ENCODE measurements at places on chromosomes 2 and 18.

- DNase-seq = no peak
Measured at GRCh38 chr2:71938108-71938507, 209.6 kb downstream of the CYP26B1 start.

- no peak for DNase-seq
Measured at GRCh38 chr2:16284941-16285625, 344.7 kb downstream of the MYCN start.

DNA sequence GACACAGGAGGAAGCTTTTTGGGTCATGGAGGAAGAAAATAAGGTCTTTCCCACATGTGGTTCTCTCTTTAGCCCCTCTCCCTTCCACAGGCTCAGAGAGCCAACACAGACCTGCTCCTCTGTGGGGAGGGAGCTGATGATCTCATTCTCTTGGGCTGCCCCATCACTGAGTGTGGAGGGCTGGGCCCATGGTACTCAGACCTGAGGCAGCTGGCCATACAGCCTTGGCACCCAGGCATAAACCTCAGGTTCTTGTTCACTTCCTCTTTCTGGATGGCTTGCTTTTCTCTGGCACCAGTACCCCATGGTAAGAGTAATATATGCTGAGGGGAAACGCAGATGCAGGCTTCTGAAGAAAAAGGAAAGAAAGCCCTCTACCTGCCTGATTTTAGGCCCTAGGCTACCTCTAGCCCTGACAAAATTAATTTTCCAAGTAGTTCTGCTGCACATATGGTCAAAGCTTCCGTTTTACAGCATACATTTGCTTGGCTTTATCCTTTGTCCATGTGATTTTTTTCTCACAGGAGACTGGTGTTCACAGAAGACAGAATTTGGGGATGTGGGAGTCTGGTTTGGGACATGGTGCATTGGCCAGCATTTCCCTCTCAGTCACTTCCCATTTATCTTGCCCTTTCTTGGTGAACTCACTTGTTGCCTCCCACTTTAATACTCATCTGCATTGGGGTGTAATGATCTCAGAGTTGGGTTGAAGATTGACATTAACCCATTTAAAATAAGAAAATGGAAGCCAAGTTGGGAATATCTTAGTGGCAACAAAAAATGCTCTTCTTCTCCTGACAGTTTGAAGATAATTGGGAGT is 11.1 kb downstream of the DHRS9 start:
- no peak for DNase-seq

GRCh38 chr2:143823296-143823695 is 694.1 kb downstream of the ARHGAP15 start:
- no peak for DNase-seq

GRCh38 chr18:10558243-10558966 is 32.6 kb downstream of the NAPG start:
- DNase-seq = no peak

GRCh38 chr2:241066893-241067341 is 35.2 kb downstream of the MTERF4 start:
- no peak for DNase-seq

- DNase-seq = no peak
Measured at GRCh38 chr2:227765788-227766372, 20.2 kb downstream of the SCYGR8 start.

DNA sequence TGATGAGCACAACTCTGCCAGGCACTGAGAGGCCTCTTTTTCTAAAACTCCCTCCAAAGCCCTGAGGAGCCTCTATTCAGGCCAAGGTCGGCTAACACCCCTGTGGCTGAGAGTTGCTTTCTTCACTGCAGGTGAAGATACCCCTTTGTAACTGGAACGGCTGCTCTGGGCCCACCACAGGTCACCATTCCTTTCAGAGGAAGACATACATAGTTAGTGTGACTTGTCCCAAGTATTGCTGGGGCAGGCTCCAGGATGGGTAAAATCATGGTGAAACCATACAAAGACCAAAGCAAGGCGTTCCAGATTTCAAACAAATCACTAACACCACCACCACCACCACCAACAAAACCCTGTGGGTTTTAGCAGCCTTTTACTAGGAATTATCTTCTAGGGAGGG is 36.8 kb downstream of the CHST10 start:
- DNase-seq = no peak

GRCh38 chr18:35267809-35268208 is 22.2 kb downstream of the ZSCAN30 start:
- no peak for DNase-seq

- DNase-seq = no peak
Measured at GRCh38 chr2:125874564-125874963, 781.4 kb upstream of the GYPC start.

GRCh38 chr2:67848551-67849285 is 214.1 kb downstream of the C1D start:
- peak; percentile 38 for DNase-seq

DNA sequence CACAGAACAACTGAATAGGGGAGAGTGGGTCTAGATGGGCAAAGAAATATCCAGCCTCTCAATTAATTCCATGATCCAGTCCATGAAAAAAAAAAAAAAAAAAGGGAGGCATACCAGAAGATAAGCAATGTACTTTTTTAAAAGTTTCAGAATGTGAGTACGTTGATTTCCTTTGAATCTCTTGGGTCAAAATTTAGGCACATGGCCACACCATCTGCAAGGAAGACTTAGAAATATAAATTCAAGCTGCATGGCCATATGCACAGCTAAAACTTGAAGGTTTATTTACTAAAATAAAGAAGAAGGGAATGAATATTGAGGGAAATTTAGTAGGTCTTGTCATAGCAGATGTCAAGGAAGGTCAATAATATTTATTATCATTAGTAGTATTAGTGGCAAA is 286.5 kb upstream of the CDH7 start:
- DNase-seq = no peak

GRCh38 chr2:182827182-182827879 is 39.1 kb downstream of the FRZB start:
- no peak for DNase-seq

DNA sequence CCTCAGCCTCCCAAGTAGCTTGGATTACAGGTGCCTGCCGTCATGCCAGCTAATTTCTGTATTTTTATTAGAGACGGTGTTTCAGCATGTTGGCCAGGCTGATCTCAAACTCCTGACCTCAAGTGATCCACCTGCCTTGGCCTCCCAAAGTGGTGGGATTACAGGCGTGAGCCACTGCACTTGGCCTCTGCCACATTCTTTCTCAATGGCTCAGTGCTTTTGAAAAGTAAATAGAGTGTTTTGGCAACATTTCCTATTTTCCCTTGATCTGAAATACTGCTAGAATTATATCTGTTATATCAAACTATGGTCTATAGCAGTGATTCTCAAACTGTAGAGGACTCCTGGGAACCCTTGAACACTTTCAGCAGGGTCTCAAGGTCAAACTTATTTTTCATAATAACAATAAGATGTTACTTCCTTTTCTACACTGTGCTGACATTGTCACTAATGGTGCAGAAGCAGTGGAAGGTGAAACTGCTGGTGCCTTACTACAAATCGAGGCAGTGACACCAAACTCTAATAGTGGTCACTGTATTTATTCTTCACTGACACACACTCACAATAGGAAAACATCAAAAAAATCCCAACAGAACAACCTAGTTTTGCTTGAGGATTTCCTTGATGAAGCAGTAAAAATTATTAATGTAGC is 10.6 kb downstream of the DAW1 start:
- no peak for DNase-seq

DNA sequence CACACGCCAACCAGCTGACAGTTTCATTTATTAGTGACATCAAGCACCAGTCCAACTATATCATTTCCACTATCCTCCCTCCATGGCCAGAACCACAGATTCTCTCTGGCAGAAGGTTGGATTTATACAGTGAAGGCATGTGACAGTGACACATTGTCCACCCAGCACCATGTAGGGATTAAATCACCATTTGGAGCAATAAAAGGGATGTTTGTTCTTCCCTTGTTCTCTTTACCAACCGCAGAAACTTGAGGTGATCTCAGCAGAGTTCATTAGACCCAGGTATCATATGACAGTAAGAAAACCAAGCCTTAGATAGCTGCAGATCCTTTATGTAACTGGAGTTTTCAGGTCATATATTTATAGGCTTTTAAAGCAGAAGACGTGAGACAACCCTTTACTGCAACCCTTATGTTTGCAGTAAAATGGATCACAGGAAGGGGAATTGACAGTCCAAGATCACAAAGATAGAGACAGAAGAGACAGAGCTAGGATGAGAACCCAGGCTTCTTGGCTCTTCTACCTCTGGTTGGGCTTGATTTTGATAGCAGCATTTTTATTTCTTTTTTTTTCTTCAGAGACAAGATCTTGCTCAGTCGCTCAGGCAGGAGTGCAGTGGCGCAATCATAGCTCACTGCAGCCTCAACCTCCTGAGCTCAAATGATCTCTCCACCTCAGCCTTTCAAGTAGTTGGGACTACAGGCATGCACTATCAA is 80.1 kb downstream of the XDH start:
- peak; percentile 9 for DNase-seq

DNA sequence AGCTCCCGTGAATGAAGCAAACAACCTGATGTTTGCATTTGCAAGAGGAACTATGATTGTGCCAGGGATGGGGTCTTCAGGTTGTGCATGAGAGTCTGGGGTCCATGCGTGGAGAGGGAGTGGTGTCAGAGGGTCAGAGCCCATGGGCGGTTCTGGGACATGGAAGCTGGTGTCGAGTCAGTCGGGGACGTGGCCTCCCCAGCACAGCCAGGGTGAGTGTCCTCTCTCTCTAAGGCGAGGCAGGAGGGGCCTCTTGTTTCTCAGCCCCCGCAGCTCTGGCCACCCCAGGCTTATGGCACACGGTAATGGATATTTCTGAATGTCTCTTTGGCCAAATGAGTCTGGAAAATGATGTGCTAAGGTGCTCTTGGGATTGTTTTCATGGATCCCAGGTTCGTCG is 118.6 kb downstream of the RTP5 start:
- no peak for DNase-seq

- DNase-seq = no peak
Measured at GRCh38 chr2:68755071-68755470, 20.5 kb downstream of the ARHGAP25 start.

DNA sequence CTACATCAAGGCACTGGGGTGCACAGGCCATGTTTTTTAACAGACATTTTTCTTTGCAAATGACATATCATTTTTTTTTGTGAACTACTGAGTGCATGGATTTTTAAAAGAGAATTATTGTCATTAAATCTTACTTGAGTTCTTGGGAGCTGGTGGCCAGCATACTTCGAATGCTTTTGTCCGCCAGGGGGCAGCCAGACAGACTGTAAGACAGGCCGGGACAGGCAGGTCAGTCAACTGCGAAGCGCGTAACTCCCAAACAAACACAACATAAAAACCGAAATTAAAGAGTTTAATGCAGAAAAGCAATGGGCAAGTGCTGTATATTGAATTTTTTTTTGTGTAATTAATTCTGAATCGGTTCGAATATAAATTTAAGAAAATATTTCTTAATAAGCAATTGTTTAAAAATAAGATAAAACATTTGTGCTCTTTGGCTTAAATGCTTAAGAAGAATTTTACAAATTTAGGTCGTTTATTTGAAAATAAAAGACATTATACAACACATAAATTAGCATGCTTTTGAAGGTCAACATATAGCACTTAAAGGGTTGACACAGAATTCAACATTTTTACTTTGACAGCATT is 142.2 kb upstream of the PXDN start:
- DNase-seq = peak; percentile 68

- DNase-seq = no peak
Measured at GRCh38 chr18:5874336-5874735, 21.0 kb downstream of the TMEM200C start.

DNA sequence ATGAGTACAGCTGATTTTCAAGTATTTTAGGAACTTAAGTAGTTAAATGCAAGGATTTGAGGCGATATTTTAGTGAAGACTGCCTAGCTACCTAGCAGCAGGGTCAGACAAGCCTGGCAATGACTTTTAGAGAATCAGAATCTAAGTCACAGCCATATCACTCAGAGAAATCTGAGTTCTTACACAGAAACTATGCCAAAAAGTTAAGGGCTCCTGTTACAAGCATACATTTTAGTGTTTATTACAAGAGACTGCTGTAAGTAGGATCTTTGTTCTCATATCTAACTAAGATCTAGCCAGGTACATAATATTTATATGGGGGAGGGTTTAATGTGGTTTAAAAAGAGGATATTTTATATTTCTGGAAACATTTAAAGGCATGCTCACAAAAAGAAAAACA is 37.5 kb downstream of the MAP4K3 start:
- DNase-seq = no peak

- DNase-seq = no peak
Measured at GRCh38 chr18:34794348-34794747, 84.2 kb downstream of the DTNA start.

- no peak for DNase-seq
Measured at GRCh38 chr2:86498468-86499260, 57.5 kb downstream of the KDM3A start.

- no peak for DNase-seq
Measured at GRCh38 chr2:172945510-172945850, 130.2 kb upstream of the MAP3K20 start.

- no peak for DNase-seq
Measured at GRCh38 chr2:215439980-215440512, 4.2 kb upstream of the FN1 start.

- no peak for DNase-seq
Measured at GRCh38 chr2:178263159-178263860, 69.0 kb downstream of the OSBPL6 start.

- no peak for DNase-seq
Measured at GRCh38 chr2:124369181-124369580, 344.1 kb downstream of the CNTNAP5 start.

- DNase-seq = no peak
Measured at GRCh38 chr2:113214141-113214540, 40.4 kb downstream of the PSD4 start.

DNA sequence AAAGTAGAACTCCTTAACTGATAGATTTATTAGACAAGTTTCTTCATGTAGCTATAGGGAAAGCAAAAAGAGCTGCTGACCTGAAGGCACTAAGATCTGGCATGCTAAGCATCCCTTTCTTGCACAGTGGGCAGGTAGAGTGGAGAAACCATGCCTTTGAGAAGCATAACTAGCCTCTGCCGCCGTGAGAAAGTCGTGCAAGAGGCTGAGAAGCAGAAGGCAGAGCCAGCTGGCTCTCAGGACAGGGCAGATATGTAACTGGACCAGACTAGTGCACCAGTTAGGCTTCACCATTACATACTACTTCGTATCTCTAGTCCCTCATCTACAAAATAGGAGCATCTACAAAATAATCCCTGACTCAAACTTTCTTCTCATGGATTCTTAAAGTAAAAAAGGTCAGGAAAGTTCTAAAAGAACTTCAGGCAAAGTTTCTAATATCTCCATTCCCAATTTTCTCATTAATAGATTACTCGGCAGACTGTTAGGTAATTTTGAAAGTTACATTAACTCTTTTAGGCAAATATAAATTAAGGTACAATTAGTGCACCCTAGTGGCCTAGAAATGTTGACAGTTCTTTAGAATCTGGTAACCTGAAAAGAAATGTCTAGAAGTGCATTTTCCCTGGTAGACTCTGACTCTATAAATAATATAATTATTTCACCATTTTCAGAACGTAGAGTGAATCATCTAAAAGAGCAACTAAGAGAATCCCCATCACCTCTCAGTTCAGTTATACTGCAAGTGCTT is 10.3 kb downstream of the ERBB4 start:
- no peak for DNase-seq

- no peak for DNase-seq
Measured at GRCh38 chr18:48838921-48839818, 111.6 kb downstream of the SMAD7 start.
